Hepatocyte (in vitro differentiated cells): ENCODE measurements at places on chromosomes 2 and 18. TPM values are rescaled to one million over a fixed set of nuclear protein-coding genes. Genes with fewer than 3 reads are reported as not detected.

The ARHGAP28 gene
- total RNA-seq, result 60.7 and 71.3 TPM in 2 replicates

The STPG4 gene
- 0.72 TPM in 1 of 2 replicates, not detected in the other for total RNA-seq

The COX5B gene
- 210 and 250 TPM in 2 replicates for total RNA-seq

The GDF7 gene
- total RNA-seq, result 0.24 and 0.37 TPM in 2 replicates

The ALLC gene
- total RNA-seq, result not detected in 2 replicates

The PSMA8 gene
- not detected in 2 replicates for total RNA-seq

The ING5 gene
- total RNA-seq, result 17.5 and 33.4 TPM in 2 replicates

The TCF7L1 gene
- 3.7 and 4.5 TPM in 2 replicates for total RNA-seq

The ZC3H8 gene
- total RNA-seq, result 7.4 and 17.5 TPM in 2 replicates

The RBBP8 gene
- 17.3 and 25.7 TPM in 2 replicates for total RNA-seq

The MFSD6 gene
- total RNA-seq, result 15.9 and 17.9 TPM in 2 replicates

The ADAM23 gene
- total RNA-seq, result 2.0 and 2.8 TPM in 2 replicates

The CRYGC gene
- total RNA-seq, result 1.3 TPM in 1 of 2 replicates, not detected in the other

The CYRIA gene
- total RNA-seq, result 1.5 and 1.8 TPM in 2 replicates

The LINC00305 gene
- total RNA-seq, result 0.30 and 0.32 TPM in 2 replicates

The KIF1A gene
- 16.5 and 28.2 TPM in 2 replicates for total RNA-seq

The FAP gene
- 44.5 and 67.8 TPM in 2 replicates for total RNA-seq

The FTCDNL1 gene
- 1.4 and 2.2 TPM in 2 replicates for total RNA-seq

The ACOXL gene
- 0.23 and 0.36 TPM in 2 replicates for total RNA-seq

The OTOS gene
- total RNA-seq, result 0.50 TPM in 1 of 2 replicates, not detected in the other
